ENCODE measurements at places on chromosomes 16 and 17. TPM values are rescaled to one million over a fixed set of nuclear protein-coding genes. Genes with fewer than 3 reads are reported as not detected.

DNA sequence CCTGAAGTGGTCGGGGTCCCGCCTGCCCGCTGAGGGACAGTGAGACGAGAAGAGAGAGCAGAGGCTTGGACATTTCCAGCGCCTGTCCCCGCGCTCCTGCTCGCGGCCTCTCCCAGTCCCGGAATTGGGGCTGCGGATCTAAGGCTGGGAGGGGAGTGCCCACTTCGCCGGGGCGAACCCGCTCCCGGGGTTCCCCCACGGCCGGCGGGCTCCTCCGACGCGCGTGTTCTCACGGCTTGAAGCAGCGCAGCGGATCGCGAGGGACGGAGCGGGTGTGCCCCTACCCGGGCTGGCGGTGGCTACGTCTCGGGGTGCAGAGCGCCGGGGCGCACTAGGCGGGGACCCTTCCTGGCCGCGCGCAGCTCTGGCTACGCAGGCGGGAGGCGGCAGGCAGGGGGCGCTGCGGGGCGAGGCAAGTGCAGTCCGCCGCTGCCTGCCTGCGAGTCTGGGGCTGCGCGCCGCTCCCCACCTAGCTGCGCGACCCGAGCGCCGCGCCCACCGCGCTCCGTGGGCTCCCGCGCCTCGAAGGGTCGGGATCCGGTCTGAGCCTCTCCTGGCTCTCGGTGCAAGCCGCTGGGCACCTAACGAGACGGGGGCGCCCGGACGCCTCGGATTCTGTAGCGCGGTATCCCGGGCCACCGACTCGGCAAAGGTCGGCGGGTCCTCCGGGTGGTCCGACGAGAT lies 1.2 kb downstream of the NGFR start:
- DNase-seq: peak; percentile 95

DNA sequence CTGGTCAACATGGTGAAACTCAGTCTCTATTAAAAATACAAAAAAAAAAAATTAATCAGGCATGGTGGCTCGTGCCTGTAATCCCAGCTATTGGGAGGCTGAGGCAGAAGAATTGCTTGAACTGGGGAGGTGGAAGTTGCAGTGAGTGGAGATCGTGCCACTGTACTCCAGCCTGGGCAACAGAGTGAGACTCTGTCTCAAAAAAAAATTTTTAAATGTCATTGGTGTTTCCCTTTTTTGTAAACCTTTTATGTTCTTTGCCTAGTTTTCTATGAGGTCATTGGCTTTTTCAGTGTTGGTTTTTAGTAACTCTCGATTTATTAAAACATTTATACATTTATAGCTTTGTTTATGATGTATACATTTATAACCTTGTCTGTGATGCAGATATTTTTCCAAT lies 18.2 kb downstream of the NLRC5 start:
- DNase-seq: peak; percentile 21

DNA sequence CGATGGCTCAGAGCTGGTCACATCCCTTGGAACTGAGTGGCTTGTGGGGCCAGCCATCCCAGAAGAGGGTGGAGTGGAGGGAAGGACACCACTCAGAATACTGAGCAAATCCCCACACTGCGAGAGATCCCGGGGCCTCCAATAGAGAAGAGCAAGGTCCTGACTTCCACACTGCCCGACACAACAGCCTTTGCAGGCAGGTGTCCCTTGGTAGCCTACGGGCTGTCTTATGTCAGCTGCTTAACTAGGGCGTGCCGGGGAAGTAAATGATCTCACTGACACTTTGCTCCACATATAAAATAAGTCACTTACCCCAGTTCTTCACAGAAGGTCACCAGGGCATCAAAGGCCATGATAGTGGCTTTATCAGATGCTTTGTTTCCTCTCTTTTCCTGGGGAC lies 16.1 kb downstream of the RECQL5 start:
- DNase-seq: no peak

GRCh38 chr16:5653789-5654188 lies 556.2 kb upstream of the EEF2KMT start:
- no peak for DNase-seq

Gene TP53TG3B
- total RNA-seq: not detected

Gene FNDC8
- total RNA-seq: not detected

All from activated naive CD8-positive, alpha-beta T cell treated with anti-CD3 and anti-CD28 coated beads, Interleukin-2, amount 10 ng/mL, durations not matched to agents 7 days and 5 days (primary cell).